ENCODE measurements at places on chromosomes 6 and 20. TPM values are rescaled to one million over a fixed set of nuclear protein-coding genes. Genes with fewer than 3 reads are reported as not detected.

DNA sequence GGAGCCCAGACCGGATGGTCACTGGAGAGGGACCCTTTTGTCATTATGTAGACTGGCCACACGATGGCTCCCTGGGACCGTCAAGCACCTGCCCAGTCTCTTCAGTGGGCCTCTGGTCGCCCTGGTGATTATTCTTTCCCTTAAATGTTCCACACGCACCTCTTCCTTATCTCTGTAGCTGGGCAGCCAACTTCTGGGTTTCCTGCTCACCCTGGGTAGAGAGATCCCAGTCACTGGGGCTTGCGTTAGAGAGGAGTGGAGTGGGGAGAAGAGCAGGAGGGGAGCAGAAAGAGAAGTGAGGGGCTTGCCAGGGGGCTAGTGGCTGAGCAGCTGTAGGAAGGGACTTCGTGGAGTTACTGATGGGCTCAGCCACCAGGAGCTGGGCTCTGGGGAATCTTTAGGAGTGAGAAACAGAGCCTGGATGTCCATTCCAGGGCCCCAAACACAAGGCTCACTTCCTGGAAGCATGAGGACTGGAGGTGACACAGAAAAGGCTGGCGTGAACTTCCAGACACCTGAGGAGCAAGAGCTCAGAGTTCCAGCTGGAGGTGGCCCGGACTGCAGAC, 150.1 kb downstream of the DHX35 start:
- H3K4me1 ChIP-seq: no peaks in the 10 kb centered on the region
- no peak overlapping the region for H3K27ac ChIP-seq
- peaks cover 12% of the 10 kb centered on the region for H3K27me3 ChIP-seq
- DNase-seq: peak; percentile 82

DNA sequence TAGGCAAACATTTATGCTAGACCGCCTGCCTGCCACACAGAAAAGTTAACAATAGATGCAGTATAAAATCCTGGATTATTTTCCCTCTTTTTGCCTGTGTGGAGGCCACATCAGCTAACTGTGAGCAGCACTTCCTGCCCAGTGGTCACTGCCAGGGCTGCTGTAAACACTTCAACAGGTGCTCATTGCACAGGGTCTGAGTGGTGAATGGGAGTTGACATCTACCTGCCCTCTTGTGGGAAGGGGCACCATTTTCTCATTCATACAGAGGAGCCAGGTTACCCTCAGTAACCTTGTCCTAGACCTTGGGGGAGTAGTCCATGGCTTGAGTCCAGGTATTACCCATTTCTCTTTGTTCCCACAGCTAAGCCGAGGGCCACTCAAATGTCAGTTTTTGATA, 235.3 kb downstream of the TMEM242 start:
- H3K27me3 ChIP-seq: no peaks in the 10 kb centered on the region
- H3K27ac ChIP-seq: no peak overlapping the region
- no peak for DNase-seq
- no peaks in the 10 kb centered on the region for H3K36me3 ChIP-seq
- peaks cover 7% of the 10 kb centered on the region for H3K4me1 ChIP-seq

DNA sequence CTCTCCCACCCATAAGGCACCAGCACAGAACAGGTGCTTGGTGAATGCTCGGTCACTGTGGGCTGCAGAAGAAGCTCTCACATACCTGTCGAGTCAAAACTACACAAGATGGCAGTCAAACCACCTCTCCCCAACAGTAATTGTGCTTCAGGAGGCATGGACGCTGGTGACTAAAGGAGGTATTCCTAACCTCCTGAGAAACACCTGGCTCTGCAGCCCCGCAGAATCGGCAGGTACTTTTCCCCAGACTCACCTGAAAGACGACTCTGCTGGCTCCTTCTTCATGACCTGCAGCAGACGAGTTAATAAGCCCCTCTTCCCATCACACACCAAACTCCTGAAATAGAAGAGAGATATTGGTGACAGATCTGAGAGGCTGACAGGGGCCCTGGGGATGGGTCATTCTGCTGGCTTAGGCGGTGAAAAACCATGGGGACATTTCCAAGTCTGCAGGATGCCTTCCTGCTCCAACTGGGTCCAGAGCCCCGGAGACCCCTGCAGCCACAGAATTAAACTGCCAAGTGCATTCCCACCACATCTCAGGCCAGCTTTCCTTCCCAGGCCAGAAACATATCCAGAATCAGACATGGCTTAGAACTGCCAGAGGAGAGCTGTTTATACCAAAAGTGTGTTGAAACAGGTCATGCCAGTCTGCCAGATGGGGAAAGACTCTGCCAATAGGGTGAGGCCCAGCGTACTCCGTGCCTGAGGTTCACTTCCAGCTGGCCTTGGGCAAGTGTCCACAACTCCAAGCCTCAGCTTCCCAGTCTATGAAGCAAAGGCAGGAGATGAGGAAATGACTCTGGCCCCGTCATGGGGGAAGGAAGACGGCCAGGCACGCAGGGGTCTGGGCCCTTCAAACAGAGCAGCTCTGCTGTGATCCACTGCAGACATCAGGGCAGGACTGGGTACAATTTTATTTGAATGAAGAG, 53.0 kb downstream of the MYH7B start:
- no peak for DNase-seq
- no peaks in the 10 kb centered on the region for H3K27me3 ChIP-seq
- no peaks in the 10 kb centered on the region for H3K36me3 ChIP-seq
- H3K4me3 ChIP-seq: no peak overlapping the region
- H3K4me1 ChIP-seq: no peaks in the 10 kb centered on the region

- no peak for DNase-seq
- no peak overlapping the region for H3K27ac ChIP-seq
- H3K4me1 ChIP-seq: peaks cover 9% of the 10 kb centered on the region
Observed at GRCh38 chr20:43563991-43564390, 5.2 kb downstream of the SGK2 start.

GRCh38 chr6:127031511-127031910, 87.0 kb upstream of the RSPO3 start:
- H3K27ac ChIP-seq: no peak overlapping the region
- H3K4me1 ChIP-seq: no peaks in the 10 kb centered on the region
- DNase-seq: no peak
- H3K4me3 ChIP-seq: no peak overlapping the region
- H3K36me3 ChIP-seq: no peaks in the 10 kb centered on the region

RAMACL gene
- total RNA-seq: 1.1 TPM

- no peaks in the 10 kb centered on the region for H3K4me1 ChIP-seq
- H3K27me3 ChIP-seq: peaks cover 6% of the 10 kb centered on the region
- no peak for DNase-seq
- peak overlapping the region; percentile 45 for H3K27ac ChIP-seq
Observed at GRCh38 chr6:29561606-29562181, 2.2 kb upstream of the UBD start.

FGD2 gene
- total RNA-seq: 2.5 TPM

DNA sequence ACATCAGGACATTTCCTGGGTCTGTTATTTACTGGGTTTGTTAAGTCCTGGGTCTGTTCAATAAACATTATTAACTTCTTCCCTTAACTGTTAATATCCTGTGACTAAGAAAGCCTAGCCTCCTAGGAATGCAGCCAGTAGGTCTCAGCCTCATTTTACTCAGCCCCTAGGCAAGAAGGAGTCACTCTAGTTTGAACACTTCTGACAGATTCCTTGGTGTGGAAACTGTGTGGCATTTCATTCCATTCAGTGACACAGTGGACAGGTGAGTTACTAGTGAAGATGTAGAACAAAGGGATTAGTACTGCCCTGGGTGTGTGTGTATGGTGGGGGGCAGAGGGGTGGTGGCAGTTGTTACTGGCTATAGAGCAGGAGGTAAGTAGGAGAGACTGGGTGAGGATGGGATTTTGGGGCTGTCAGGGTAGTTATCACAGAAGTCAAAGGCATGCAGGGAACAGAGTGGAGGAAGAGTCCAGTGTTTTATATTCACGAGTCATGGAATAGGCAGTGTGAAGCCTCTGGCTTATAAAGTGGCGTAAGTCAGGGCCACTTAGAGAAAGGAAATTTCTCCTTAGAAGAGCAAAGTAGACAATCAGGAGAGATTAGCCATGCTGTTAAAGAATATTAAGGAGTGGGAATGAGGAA, 28.4 kb downstream of the RNF182 start:
- H3K4me1 ChIP-seq: no peaks in the 10 kb centered on the region
- H3K27ac ChIP-seq: no peak overlapping the region
- H3K4me3 ChIP-seq: no peak overlapping the region
- DNase-seq: no peak

- H3K4me3 ChIP-seq: no peak overlapping the region
- H3K27me3 ChIP-seq: peaks cover 96% of the 10 kb centered on the region
- H3K27ac ChIP-seq: no peak overlapping the region
- H3K36me3 ChIP-seq: no peaks in the 10 kb centered on the region
- no peak for DNase-seq
- H3K4me1 ChIP-seq: peaks cover 17% of the 10 kb centered on the region
Observed at GRCh38 chr20:21507400-21508229, 6.2 kb downstream of the NKX2-2 start.

DNA sequence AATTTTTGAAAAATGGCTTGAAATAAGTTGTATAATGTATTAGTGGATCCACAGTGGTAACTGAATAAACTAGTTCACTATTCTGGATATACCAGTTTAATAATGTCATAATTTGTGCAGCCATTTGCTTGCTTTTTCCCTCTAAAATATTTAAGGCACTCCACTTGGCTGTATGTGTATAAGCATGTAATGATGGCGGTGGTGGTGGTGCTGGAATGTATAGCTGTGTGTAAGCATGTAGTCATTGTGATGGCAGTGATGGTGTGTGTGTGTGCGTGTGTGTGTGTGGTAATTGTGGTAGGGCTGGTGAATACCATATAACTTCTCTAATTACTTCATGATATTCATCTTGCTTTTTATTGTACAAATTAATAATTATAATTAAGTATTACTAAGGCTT, 89.2 kb upstream of the HIVEP1 start:
- H3K27me3 ChIP-seq: no peaks in the 10 kb centered on the region
- no peak overlapping the region for H3K27ac ChIP-seq
- H3K36me3 ChIP-seq: no peaks in the 10 kb centered on the region
- no peak for DNase-seq

CTAGE9 gene
- 0.20 TPM for total RNA-seq

GRCh38 chr20:31747640-31748039, 8.6 kb downstream of the TPX2 start:
- H3K4me3 ChIP-seq: no peak overlapping the region
- H3K4me1 ChIP-seq: no peaks in the 10 kb centered on the region
- no peak for DNase-seq
- no peak overlapping the region for H3K27ac ChIP-seq
- no peaks in the 10 kb centered on the region for H3K27me3 ChIP-seq

- H3K36me3 ChIP-seq: no peaks in the 10 kb centered on the region
- no peaks in the 10 kb centered on the region for H3K4me1 ChIP-seq
- H3K4me3 ChIP-seq: no peak overlapping the region
Observed at GRCh38 chr6:44580901-44581300, 193.4 kb downstream of the CDC5L start.

IRAK1BP1 gene
- 4.3 TPM for total RNA-seq

DNA sequence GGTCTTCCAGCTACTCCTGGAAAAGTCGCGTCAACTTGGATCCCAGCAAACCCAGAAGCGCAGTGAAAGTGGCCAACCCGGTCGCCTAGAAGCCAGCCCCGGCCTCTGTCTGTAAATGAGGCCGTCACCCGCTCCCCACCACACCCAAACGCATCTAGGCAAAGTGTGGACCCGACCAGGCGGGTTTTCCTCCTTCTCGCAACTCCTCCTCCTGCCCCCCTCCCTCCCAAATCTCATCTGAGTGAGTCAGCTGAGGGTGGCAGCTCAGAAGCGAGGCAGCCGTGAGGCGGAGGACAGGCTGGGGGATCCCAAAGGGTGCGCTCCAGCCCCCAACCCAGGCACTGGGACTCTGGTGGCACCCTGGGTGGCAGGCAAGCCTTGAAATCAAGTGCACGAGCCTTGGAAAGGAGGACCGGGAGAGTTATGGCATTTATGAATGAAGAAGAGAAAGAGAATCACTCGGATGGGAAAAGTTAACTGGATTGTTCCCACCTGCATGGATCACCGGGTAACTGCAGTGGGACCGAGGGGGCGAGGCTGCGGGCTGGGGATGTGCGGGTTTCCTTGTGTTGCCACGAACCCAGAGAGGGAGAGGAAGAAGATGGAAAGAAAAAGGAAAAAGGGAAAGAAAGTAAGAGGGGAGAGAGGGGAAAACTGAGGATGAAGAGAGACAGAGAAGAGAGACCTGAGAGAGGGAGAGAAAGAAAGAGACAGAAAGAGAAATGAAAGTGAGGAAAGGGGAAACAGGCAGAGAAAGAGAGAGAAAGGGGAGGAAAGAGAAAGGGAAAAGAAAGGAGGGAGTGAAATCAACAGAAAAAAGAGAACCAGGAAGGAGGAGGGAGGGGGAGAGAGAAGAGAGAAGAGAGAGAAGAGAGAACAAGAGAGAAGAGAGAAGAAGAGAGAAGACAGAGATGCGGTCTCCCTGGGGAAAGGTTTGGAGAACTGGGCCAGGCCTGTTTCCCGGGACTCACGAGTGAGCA, at the start of gene APCDD1L:
APCDD1L (minus strand) TSS at position 167 of the 980 bp plus-strand sequence. CDS start 692 bp downstream, outside the sequence.
- H3K36me3 ChIP-seq: no peaks in the 10 kb centered on the region
- no peak for DNase-seq
- peaks cover 57% of the 10 kb centered on the region for H3K27me3 ChIP-seq

GRCh38 chr6:298233-299103, 6.2 kb downstream of the DUSP22 start:
- no peak overlapping the region for H3K4me3 ChIP-seq
- no peak for DNase-seq
- H3K4me1 ChIP-seq: no peaks in the 10 kb centered on the region
- no peaks in the 10 kb centered on the region for H3K27me3 ChIP-seq
- no peaks in the 10 kb centered on the region for H3K36me3 ChIP-seq

DNA sequence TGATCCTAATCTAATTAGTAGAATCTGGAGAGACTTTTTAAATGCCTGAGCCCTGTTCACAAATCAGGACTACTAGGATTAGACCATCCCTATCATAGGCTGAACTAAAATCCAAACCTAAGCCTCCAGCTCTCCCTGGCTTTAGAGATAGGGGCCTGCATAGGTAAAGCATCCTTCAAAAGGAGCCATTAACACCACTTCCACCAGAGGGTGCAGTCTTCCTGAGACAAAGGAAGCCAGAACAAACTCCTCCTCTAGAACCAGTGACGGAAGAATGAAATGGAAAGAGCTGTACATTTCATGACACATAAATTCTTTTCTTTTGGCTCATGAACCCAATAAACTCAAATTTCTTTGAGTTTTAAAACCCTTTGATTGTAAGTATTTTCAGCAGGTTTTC, 291.2 kb upstream of the ADGRB3 start:
- H3K27ac ChIP-seq: no peak overlapping the region
- H3K36me3 ChIP-seq: no peaks in the 10 kb centered on the region
- H3K27me3 ChIP-seq: no peaks in the 10 kb centered on the region
- DNase-seq: peak; percentile 59
- no peaks in the 10 kb centered on the region for H3K4me1 ChIP-seq

All from hepatocyte (in vitro differentiated cells).